ENCODE measurements at places on chromosomes 3 and 15. TPM values are rescaled to one million over a fixed set of nuclear protein-coding genes. Genes with fewer than 3 reads are reported as not detected.

CNTN3 gene
- total RNA-seq, result not detected

DNA sequence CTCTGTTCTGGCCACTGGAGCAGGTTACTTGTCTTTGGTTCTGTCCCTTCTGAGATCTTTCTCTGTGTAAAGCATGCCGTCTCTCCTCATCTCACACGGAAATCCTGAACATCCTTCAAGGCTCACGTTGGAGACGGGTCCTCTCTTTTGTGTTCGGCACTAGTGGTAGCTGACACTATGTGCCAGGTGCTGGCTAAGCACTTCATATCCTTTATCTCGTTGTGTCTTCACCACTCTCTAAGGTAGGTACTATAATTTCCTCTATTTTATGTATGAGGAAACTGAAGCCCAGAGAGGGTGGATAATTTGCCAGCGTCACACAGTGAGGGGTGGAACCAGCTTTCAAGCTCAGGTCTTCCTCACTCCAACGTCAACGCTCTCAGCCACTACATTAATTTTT, 1.2 kb downstream of the IFT122 start:
- peak overlapping the region; percentile 87 for H3K4me3 ChIP-seq
- peak overlapping the region; percentile 95 for H3K27ac ChIP-seq
- peak; percentile 27 for DNase-seq
- H3K27me3 ChIP-seq, result no peaks in the 10 kb centered on the region
- H3K4me1 ChIP-seq, result peaks cover 54% of the 10 kb centered on the region

PP2D1 gene
- total RNA-seq, result not detected

PLA2G4D gene
- total RNA-seq, result not detected

DNA sequence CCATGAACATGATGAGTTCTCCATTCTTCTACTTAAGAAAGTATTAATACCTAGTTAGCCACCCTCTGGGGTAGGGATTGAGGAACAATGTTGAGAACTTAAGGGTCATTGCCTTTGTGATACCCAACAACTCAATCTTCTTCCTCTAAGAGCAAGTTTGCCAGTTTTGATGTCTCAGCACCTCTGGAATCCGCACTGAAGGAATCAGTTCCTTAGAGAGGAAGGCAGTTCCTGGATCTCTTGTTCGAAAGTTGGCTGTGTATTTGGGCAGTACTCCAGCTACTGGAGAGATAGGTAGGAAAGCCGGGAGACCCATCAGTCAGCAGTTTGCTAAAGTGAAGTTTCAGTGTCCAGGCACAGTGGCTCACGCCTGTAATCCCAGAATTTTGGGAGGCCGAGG, 35.6 kb upstream of the MTHFS start:
- DNase-seq, result no peak
- no peak overlapping the region for H3K4me3 ChIP-seq
- H3K27ac ChIP-seq, result no peak overlapping the region
- H3K36me3 ChIP-seq, result no peaks in the 10 kb centered on the region
- H3K27me3 ChIP-seq, result peaks cover 4% of the 10 kb centered on the region

GRCh38 chr3:184688251-184688881, 23.5 kb downstream of the MAGEF1 start:
- H3K27me3 ChIP-seq, result peaks cover 15% of the 10 kb centered on the region
- no peak for DNase-seq
- H3K27ac ChIP-seq, result no peak overlapping the region
- H3K4me3 ChIP-seq, result no peak overlapping the region
- H3K36me3 ChIP-seq, result no peaks in the 10 kb centered on the region

- H3K27me3 ChIP-seq, result no peaks in the 10 kb centered on the region
- H3K36me3 ChIP-seq, result peaks cover 17% of the 10 kb centered on the region
- no peak for DNase-seq
- no peak overlapping the region for H3K4me3 ChIP-seq
Measured at GRCh38 chr3:128226186-128226725, 73.0 kb downstream of the EEFSEC start.

DNA sequence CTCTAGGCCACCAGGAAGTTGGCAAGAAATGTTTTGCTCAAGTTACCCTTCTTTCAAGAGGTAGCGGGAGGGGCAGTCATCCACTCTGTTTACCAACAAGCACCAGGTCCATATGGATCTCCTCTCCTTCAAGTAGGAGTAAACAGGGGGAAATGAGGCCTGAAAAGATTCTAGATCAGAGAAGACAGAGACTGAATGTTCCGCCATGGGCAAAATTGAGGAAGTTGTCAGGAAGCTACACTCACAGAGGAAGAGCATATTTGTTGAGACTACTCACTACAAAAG, 81.6 kb downstream of the KLF15 start:
- peaks cover 7% of the 10 kb centered on the region for H3K27me3 ChIP-seq
- H3K4me1 ChIP-seq, result no peaks in the 10 kb centered on the region
- DNase-seq, result no peak
- H3K36me3 ChIP-seq, result no peaks in the 10 kb centered on the region
- no peak overlapping the region for H3K27ac ChIP-seq
- H3K4me3 ChIP-seq, result no peak overlapping the region

ITIH1 gene
- not detected for total RNA-seq

DNA sequence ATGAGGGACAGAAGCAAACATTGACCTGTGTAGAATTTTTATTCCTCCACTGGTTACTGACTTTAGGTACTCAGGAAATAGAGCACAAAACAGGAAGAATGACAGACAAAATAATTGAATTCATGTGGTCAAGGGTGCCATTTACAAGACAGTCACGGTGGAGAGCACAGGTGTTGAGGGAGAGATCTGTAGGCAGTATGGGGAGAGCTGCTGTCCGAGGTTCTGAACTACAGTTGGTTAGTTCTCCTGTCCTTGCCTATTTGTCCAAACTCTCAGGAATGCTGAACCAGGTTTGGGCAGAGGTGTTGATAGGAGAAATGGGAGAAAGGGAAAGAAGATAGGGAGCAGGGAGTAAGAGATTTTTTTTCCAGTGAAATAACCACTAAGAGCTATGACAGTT, 178.5 kb upstream of the ZBTB20 start:
- H3K27me3 ChIP-seq, result no peaks in the 10 kb centered on the region
- H3K36me3 ChIP-seq, result no peaks in the 10 kb centered on the region
- H3K4me3 ChIP-seq, result no peak overlapping the region
- H3K4me1 ChIP-seq, result no peaks in the 10 kb centered on the region
- H3K27ac ChIP-seq, result no peak overlapping the region

DNA sequence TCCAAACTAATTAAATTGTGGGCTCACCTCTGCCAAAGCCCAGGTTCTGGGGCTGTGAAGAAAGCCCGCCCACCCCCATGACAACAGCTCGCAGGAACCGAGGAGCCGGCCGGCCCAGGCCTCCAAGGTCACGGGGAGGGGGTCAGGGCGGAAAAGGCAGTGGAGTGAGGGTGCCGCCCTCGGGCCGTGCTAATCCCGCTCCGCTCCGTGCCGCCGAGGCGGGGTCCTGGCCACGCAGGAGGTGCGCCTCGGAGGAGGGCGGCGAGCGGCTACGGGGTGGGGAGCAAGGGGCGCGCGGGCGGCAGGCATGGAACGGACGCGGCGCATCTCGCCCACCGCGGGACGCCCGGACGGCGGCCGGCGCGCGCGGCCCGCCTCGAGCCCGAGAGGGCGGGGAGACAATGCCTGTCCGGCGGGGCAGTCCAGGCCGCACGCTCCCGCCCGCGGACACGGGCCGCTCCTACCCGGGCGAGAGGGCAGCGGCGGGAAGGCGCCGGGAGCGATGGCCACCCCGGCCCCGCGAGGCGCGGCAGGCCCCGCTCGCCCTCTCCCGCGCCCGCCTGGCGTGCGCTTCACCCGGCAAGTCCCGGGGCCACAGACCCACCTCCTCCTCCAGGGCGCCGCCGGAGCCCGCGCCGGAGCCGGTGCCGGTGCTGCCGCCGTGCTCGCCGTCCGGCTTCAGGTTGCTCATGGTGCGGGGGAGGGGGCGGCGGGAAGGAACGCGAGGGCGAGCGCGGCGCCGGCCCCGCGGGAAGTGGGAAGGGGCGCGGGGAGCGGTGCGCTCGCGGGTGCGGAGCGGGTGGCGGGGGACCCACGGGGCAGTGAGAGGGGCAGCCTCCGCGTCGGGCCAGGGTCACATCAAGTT, 528 bp downstream of the RBPMS2 start:
- peaks cover 72% of the 10 kb centered on the region for H3K27me3 ChIP-seq
- peak overlapping the region; percentile 31 for H3K4me3 ChIP-seq
- peak; percentile 18 for DNase-seq
- no peak overlapping the region for H3K27ac ChIP-seq
- peaks cover 7% of the 10 kb centered on the region for H3K4me1 ChIP-seq

DNA sequence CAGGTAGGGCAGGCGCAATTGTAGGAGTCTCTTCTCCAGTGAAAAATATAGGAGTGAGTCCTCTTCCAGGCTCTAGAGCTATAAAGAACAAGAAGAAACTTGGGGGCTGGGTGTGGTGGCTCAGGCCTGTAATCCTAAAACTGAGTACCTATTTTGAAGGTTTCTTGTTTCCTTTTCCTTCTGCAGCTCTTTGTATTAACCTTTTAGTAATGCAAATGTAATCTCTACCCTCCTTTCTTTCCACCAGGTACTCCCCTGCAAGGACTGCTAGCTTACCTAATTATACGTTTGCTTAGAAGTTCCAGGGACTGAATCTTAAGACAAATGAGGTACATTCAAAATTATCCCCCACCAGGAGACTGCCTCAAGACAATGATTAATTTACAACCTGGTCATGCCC, 75.9 kb downstream of the CD47 start:
- H3K36me3 ChIP-seq, result no peaks in the 10 kb centered on the region
- peaks cover 9% of the 10 kb centered on the region for H3K27me3 ChIP-seq

GRCh38 chr3:184889312-184889904, 77.4 kb downstream of the VPS8 start:
- H3K36me3 ChIP-seq, result peaks cover 3% of the 10 kb centered on the region
- DNase-seq, result no peak
- no peak overlapping the region for H3K27ac ChIP-seq
- H3K4me3 ChIP-seq, result no peak overlapping the region
- no peaks in the 10 kb centered on the region for H3K27me3 ChIP-seq

GRCh38 chr3:56886314-56886713, 84.6 kb upstream of the ARHGEF3 start:
- H3K4me3 ChIP-seq, result no peak overlapping the region
- no peaks in the 10 kb centered on the region for H3K27me3 ChIP-seq
- DNase-seq, result no peak
- no peak overlapping the region for H3K27ac ChIP-seq
- H3K36me3 ChIP-seq, result peaks cover 30% of the 10 kb centered on the region

DNA sequence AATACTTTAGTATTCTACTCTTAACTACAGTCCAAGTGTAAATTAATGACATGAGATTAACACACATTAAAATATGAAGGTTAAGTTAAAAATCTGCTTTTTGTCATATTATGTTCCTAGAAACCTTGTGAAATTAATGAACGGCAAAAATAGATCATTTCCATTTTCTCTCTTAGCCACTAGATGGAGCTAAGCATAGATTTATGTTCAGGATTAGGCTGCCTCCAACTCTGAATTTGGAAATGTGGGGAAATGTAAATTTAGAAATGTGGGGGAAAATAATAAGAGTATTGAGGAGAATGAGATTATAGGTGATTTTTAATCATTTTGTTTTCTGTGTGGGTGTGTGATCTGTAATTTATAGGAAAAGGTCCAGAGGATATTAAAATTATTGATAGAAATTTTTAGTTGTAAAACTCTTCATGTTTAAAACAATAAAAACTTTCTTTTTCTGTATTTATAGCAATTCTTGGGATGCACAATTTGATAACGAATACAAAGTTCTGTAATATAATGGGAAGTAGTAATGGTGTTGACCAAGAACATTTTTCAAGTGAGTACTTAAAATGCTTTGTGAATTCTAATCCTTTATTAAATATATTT, 59.2 kb downstream of the TMOD3 start:
- no peak overlapping the region for H3K27ac ChIP-seq
- peaks cover 49% of the 10 kb centered on the region for H3K36me3 ChIP-seq
- no peak for DNase-seq
- H3K27me3 ChIP-seq, result no peaks in the 10 kb centered on the region
- H3K4me3 ChIP-seq, result no peak overlapping the region

STOML1 gene
- 12.0 TPM for total RNA-seq

- DNase-seq, result no peak
- no peak overlapping the region for H3K27ac ChIP-seq
- no peak overlapping the region for H3K4me3 ChIP-seq
Measured at GRCh38 chr3:3806856-3807255, 7.6 kb downstream of the LRRN1 start.

DNA sequence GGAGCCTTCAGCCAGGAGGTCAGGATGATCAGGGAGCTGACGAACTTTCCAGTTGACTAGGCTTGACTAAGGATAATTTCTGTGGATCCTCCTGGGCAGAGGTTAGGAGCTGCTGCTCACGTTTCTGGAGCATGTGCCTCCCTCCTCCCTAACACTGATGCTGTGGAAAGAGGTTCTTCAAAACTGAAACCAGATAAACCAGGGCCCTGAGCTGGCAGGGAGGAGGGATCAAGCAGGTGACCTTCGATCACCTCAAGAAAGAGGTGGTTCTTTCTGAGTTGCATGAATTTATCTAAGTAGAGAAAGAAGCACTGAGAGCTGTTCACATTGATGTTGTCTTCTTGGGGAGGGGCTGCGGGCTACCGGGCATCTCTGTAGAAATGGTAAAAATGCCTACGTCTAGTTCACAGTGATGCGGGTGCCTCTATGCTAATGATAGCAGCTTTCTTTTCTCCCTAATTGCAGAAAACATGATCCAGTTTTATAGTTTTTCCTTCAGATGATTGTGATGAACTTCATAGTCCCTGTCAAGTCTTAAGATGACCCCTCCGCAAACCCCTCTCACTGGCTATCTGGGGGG, 332.7 kb upstream of the LRRFIP2 start:
- H3K27ac ChIP-seq, result no peak overlapping the region
- H3K27me3 ChIP-seq, result peaks cover 31% of the 10 kb centered on the region
- H3K4me1 ChIP-seq, result peaks cover 5% of the 10 kb centered on the region

- DNase-seq, result no peak
- H3K36me3 ChIP-seq, result no peaks in the 10 kb centered on the region
- no peaks in the 10 kb centered on the region for H3K4me1 ChIP-seq
- H3K4me3 ChIP-seq, result no peak overlapping the region
Measured at GRCh38 chr3:42691816-42692666, 6.7 kb downstream of the KLHL40 start.

- peaks cover 20% of the 10 kb centered on the region for H3K36me3 ChIP-seq
- peaks cover 41% of the 10 kb centered on the region for H3K4me1 ChIP-seq
- H3K27me3 ChIP-seq, result no peaks in the 10 kb centered on the region
- DNase-seq, result peak; percentile 26
- H3K27ac ChIP-seq, result peak overlapping the region; percentile 93
- peak overlapping the region; percentile 96 for H3K4me3 ChIP-seq
Measured at GRCh38 chr3:52704611-52705437, 767 bp downstream of the GLT8D1 start.

DNA sequence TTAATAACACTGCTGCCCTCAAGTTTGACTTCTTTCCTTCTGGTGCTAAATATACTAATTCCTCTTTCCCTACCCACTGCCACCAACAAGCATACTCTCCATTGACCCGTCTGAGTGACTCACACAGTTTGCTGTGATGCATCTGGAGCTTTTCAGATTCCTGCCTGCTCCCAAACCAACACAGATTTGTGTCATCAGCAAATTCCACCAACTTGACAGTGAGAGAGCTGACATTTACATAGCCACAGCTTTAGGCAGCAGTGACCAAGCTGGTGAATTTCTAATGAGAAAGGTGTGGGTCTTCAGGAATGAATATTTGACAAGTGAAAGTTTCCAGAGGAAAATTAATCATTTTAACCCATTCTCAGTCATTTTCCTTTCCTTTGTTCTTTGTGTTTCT, 96.5 kb upstream of the PRICKLE2 start:
- H3K27me3 ChIP-seq, result peaks cover 4% of the 10 kb centered on the region
- H3K27ac ChIP-seq, result no peak overlapping the region
- H3K4me1 ChIP-seq, result no peaks in the 10 kb centered on the region
- no peaks in the 10 kb centered on the region for H3K36me3 ChIP-seq
- no peak overlapping the region for H3K4me3 ChIP-seq
- DNase-seq, result no peak
